ENCODE measurements at places on chromosomes 2 and 18.

DNA sequence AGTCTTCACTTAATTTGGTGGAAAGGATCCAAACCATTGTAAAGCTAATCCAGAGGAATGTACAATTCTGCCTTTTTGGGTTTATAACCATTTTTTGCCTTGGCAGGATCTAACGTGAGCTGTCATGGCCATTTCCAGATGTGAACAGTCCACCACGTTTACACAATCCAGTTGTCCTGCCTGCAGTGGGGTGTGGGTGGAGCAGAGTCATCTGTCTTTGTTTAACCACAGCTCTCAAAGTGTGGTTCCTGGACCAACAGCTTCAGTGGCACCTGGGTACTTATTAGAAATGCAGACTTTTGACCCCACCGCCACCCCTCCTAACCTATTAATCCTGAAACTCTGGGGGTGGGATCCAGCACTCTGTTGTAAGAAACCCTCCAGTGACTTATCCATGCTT, 35.9 kb downstream of the FHOD3 start:
- DNase-seq: no peak

DNA sequence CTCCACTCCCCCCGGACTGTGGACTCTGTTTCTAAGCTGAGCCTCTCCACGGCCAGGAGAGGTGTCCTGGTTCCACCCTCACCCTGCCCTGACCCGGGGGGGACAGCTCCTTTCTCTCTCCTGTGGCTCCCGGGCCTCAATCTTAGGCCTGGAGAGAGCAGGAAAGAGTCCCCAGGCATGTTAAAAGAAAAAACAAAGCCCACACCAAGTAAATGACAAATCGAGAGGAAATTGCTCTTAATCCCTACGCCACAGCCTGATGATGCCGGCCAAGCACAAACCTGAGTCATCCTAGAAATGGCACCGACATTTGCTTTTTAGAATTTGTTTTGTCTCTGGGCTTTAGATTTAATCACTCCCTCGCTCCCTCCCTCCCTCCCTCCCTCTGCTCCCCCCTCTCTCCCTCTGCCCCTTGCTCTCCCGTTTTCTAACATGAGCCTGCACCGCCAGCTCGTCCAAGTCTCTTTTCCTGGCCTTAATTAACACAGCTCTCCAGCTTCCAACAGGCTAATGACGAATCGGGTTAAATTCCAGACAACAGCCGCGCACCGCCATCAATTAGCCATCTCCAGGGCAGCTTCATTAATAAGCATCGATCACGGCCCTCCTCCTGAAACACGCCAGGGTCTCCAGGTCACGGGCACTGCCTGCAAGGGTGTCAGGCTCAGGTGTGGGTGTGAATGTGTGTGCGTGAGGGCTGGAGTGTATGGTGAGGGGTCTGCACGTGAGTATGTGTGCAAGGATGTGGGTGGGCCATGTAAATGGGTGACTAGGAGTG, 230.8 kb downstream of the CELF4 start:
- no peak for DNase-seq

DNA sequence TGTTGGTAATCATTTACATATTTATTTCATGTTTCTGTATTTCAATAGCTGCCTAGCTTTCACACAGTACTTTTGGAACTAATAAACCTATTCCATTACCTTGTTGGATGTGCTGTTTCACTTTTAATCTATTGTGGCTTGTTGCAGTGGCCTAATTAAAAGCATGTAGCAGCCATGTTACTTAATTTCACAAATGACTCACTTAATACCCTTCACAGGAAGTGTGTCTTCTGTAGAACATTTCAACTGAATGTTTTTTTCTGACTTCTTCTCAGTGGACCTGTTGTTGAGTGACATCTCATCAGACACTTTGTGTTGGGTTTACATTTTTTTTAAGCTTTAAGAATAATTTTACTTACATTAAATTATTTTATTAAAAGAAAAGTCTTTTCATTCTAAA, 260.5 kb upstream of the THUMPD2 start:
- DNase-seq: no peak

- DNase-seq: no peak
Measured at GRCh38 chr18:45353530-45353929, 261.7 kb upstream of the SLC14A2 start.

GRCh38 chr18:35289727-35290093, 319 bp downstream of the ZSCAN30 start:
- no peak for DNase-seq

GRCh38 chr2:229914171-229914570, 7.6 kb downstream of the TRIP12 start:
- DNase-seq: no peak

DNA sequence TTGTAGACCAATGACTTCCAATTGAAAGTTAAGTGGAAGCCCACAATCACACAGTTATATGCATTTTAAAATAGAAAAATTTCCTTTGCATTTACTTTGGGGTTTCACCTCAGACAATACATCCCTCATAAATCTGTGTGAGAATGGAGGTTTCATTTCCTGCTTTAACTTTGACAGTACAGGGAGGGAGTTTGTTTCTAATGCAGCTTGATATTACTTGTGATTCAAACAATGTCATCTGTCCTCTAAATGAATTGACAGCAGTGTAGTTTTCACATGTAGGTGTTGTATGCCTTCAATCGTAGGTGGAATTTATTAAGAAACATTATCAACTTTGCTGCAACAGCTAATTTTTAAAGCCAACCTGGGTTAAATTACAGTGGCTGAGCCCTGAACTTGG, 75.2 kb downstream of the TMEFF2 start:
- DNase-seq: no peak

- DNase-seq: no peak
Measured at GRCh38 chr2:238941262-238941792, 93.4 kb downstream of the TWIST2 start.

GRCh38 chr18:52340406-52341102, 557 bp downstream of the DCC start:
- no peak for DNase-seq

GRCh38 chr2:26010943-26011342, 22.9 kb upstream of the RAB10 start:
- DNase-seq: no peak

DNA sequence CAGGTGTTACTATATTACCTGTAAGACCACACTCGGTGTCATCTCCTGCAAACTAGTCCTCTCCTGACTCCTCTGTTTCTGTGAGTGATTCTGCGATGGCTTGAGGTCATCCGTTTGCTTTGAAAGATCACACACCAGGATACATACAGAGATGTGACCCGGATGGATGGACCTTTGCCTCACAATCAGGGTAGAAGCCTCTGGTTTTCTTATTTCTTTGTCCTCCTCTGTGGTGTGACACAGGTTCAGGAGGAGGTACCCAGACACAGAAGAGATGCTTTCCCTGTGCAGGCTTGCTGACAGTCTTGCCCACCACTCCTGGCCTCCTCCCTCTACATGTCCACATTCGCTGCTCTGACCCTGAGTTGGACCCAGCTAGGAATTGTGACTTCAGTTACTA, 34.6 kb downstream of the PSD4 start:
- DNase-seq: no peak

- DNase-seq: no peak
Measured at GRCh38 chr18:51884039-51884438, 456.0 kb upstream of the DCC start.

GRCh38 chr18:12035481-12035880, 54.2 kb downstream of the IMPA2 start:
- no peak for DNase-seq

DNA sequence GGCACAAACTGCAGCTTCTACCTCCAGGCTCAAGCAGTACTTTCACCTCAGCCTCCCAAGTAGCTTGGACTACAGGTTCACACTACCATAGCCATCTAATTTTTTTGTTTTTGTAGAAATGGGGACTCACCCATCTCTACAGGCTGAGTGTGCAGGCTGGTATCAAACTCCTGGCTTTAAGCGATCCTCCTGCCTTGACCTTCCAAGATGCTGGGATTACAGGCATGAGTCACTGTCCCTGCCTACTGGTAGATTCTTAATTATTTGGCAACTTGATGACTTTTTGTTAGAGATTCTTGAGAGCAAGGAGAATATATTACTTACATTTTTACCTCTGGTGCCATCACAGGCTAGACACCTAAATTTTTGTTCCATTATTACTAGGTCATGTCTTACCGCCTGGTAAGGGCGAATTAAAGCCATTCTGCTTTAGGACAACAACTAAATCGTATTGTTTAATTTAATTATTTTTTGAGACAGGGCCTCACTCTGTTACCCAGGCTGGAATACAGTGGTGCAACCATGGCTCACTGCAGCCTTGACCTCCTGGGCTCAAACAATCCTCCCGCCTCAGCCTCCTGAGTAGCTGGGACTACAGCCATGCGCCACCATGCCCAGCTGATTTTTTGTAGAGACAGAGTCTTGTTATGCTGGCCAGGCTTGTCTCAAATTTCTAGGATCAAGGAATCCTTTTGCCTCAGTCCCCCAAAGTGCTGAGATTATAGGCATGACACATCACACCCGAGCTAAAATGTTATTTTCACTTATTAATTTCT, 15.7 kb downstream of the DYNC1I2 start:
- no peak for DNase-seq

DNA sequence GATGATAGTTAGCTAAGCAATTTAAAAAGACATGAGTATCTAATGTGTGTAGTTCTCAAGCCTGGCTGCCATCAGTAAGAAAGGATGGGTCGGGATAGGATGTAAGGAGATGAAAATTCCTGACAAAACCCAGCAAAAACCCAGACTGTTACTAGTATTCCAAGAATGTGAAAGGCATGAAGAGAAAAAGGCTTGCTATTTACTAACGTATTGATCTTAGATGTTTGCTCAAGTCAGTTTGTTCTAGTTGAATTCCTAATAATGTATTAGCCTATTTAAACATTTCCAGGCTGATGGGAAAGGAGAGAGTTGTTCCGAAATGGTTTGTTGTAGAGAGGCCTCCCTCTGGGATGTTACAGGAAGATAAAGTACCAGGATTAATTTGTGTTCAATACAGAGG, 88.2 kb downstream of the ZNF532 start:
- DNase-seq: no peak

DNA sequence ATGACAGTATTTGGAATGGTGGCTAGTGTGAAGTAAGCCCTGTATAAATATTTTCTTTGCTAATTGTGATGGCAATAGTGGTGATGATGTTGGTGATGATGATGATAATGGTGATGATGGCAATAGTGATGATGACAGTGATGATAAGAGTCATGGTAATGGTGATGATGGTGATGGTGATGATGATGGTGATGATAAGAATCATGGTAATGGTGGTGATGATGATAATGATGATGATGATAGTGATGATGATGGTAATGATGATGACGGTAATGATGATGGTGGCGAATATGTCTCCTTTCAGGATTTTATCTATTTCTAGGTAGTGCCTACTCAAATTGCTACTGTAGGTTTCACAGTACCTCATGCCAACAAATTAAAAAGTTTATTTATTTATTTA, 205.4 kb downstream of the GALR1 start:
- DNase-seq: no peak

DNA sequence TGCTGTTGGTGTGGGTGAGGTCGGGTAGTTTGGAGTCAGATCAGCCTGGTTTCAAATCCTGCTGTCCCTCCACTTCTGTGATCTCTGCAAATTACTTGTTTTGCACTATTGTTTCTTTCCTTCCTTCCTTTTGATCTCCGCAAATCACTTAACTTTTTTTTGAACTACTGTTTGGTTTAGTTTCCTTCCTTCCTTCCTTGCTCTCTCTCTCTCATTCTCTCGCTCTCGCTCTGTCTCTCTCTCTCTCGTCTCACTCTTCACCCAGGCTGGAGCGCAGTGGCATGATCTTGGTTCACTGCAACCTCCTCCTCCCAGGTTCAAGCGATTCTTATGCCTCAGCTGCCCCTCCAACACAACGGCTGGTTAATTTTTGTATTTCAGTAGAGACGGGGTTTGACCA, 141.6 kb upstream of the ITGA6 start:
- no peak for DNase-seq

DNA sequence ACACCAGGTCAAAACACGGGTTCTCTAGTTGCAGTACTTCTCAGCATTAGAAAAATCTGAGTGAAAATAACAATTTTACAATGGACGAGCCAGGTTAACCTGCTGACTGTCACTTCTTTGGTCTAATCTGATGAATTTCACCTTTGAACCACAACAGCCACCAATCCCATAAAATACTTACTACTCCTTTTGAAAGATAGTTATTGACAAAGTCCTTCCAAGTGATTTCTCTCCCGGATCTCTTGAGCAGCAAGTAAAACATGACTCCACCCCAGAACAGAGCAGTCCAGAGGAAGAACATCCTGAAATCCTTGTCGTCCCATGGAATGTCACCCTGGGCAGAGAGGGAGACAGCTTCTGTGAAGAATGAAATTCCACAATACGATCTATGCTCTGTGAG, 10.2 kb downstream of the AFG3L2 start:
- no peak for DNase-seq

- no peak for DNase-seq
Measured at GRCh38 chr2:64655873-64656272, 2.2 kb upstream of the SERTAD2 start.

DNA sequence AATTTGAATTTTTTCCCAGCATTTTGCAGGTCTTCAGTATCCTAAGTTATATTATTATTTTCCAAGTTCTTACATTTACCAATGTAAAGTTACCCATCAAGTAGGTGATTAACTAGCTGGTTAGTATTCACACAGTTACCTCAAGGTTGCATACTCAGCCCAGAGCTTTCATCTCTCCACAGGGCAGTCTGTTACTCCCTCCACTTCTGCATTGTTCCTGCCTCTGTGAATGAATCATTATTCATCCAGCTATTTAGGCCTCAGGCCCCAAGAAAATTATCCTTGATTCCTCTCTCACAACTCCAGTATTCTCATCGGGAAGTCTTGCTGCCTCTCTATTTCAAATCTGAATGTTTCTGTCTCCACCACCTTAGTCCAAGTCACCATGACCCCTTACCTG, 92.2 kb downstream of the SMC6 start:
- DNase-seq: no peak

Measured in GM12891 (cell line).